ENCODE measurements at places on chromosomes 3 and 15.

DNA sequence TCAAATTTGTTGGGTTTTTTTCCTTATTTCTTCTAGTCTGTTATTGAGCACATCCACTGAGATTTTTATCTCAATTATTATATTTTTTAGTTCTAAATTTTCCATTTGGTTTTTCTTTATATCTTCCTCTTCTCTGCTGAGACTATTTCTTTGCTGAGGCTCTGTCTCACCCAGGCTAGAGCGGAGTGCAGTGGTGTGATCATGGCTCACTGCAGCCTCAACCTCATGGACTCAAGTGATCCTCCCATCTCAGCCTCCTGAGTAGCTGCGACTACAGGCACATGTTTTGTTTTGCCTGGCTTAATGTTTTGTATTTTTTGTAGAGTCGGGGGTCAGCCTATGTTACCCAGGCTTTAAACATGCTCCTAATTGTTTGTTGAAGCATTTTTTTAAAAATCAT lies 10.2 kb downstream of the CTDSPL start:
- DNase-seq, result no peak

DNA sequence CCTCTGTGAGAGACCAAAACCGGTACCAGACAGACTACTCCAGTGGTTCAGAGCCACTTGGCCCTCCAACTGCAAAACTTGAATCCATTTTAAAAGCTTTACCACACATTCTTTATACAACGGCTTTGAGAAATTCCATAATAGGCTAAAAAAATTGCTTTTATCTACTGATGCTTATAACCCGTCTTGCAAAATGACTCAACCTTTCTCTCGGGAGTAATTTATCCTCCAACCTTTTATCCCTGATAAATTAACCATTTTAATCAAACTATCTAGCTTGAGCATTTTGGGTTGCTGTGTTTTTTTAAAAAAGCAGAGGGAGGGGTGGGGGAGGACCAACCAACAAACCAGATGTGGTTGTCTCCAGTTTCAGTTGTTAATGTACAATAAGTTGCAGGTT lies 275.7 kb upstream of the LRTM1 start:
- no peak for DNase-seq

DNA sequence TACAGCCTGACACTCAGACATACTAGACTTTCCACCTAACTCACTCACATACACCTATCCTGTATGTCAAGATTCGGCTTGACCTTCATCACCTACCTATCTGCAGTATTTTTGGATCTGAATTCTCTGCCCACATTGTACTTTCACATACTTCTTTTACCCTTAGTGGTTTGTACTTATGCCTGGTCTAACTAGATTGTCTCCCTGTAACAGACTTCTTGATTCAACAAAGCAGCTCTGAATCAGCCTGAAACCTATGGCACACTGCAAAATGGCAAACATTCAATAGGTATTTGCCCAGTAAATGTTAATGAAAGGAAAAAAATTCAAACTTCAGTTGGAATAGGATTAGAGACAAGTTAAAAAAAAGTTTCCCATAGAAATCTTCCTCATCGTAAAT lies 106.5 kb downstream of the UBE3A start:
- DNase-seq, result no peak

DNA sequence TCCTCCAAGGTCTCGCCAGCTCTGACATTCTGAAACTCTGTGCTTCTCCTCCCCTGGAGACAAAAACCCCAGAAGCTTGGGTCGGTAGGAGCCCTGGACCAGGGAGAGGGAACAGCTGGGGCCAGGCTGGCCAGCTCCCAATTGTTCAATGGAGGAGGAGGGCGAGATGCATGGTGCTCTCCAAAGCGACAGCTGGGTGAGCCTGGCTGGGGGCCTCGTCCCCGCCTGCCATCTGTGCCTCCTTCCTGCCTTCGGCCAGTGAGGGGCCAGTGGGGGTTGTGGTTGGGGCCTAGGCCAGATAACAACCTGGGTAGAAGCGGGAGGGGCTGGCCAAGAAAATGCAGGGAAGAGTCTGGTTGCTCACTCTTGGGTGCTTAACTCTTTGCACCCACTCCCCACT lies 79.4 kb downstream of the CORO2B start:
- DNase-seq, result no peak

- DNase-seq, result no peak
Observed at GRCh38 chr3:44522494-44522933, 32.5 kb upstream of the ZKSCAN7 start.

DNA sequence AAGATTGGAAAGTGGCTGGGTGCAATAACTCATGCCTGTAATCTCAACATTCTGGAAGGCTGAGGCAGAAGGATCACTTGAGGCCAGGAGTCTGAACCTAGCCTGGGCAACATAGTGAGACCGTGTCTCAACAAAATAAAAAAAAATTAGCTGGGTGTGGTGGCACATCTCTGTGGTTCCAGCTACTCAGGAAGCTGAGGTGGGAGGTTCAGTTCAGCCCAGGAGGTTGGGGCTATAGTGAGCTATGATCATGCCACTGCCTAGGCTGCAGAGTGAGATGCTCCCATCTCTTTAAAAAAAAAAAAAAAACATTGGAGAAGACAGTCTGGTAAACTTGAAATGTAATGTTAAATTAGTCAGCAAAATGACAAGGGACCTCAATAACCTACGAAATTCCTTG lies 57.9 kb downstream of the STAG1 start:
- DNase-seq, result no peak

- no peak for DNase-seq
Observed at GRCh38 chr15:93414576-93415231, 325.7 kb upstream of the RGMA start.

GRCh38 chr3:9124730-9125129 lies 124.7 kb downstream of the SRGAP3 start:
- no peak for DNase-seq

GRCh38 chr15:63046917-63047760 lies 4.6 kb downstream of the TPM1 start:
- DNase-seq, result no peak

DNA sequence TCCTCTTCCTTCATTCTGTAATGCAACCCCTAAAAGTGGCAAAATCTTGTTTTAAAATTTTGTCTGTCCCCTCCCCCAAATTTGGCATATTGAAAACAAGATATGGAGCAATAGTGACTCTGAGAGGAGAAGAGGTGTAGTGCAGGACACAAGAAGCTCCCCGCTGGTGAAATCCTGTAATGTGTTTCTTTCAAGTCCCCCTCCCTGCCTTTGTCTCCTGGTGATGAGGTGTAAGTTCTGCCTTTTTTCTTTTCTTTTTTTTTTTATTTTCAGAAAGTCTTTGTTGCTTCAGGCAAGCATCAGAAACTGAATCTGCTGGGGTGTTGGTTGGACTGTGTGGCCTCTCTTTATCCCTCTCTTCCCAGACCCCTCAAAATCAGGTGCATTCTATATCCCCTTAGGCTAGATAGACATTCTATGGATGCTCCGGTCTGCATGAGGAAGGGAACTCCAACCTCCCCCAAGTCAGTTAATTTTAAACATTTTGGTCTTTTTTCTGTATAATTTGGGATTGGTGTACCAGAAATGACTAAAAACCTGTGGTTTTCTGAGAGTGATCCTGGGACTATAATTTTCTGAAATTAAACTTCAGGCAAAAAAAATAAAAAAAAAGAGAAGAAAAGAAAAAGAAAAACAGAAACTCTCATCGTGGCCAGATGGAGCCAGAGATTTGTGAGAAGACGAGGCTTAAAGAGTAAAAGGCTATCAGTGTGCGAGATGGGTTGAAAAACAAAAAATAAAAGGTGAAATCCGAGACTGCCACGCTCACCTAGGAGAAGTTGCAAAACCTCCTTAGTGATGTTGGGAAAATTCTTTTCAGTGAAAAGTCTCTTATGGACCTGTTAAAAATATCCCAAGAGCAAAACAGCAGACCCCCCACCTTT lies 21.4 kb downstream of the ACKR2 start:
- peak; percentile 42 for DNase-seq

DNA sequence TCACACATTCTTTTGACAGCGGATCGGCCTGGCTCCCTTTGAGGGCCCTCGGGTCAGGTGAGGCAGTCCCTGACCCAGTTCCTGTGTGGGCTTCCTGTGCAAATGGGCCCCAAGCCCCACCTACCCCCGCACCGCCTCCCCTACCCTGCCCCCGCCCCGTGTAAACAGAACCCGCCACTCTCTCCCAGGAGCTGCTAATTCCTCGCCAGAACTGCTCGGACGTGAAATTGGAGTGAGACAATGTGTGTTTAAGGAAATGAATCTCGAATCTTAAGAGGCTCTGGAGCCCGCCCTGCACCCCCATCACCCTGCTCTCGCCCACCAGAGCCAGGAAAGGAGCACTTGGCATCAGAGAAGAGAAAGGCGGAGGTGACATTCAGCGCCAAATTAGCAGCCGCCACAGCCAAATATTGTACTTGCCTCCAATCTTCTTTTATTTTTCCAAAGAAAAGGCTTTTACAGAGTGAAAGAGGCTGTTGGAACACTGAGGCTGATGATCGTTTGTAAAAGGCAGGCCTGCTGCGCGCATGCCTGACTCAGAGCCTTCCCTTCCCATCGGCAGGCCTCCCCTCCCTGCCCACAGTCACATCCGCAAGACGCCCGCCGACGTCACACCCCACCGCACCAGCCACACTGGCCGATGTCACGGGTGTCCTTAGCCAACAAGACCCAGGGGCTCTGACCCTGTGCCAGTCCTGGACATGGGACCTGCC lies 53.1 kb downstream of the CACNA2D2 start:
- DNase-seq, result peak; percentile 62

DNA sequence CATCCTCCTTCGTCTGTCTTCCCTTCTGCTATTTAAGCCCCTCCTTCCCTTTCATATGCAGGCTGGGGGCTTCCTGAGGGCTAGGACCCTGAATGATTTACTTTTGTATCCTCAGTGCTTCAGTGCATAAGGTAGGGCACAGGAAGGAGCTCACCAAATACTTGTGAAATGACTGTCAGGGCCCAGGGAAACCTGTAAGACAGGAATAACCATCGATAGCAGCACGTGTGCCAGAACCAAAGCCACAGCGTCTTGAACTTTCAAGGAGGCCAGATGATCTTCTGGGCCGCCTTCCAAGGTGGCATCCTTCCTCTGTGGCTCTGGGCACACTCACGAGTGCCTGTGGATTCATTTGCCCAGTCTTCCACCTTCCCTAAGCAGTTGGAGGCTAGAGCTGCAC lies 3.9 kb downstream of the TMED3 start:
- DNase-seq, result no peak

GRCh38 chr3:62923066-62923465 lies 47.9 kb upstream of the CADPS start:
- no peak for DNase-seq

Measured in NCI-H2029 (cell line).